ENCODE measurements at places on chromosomes 13 and 19.

GRCh38 chr13:49253310-49253709, 5.6 kb downstream of the CDADC1 start:
- DNase-seq = no peak

DNA sequence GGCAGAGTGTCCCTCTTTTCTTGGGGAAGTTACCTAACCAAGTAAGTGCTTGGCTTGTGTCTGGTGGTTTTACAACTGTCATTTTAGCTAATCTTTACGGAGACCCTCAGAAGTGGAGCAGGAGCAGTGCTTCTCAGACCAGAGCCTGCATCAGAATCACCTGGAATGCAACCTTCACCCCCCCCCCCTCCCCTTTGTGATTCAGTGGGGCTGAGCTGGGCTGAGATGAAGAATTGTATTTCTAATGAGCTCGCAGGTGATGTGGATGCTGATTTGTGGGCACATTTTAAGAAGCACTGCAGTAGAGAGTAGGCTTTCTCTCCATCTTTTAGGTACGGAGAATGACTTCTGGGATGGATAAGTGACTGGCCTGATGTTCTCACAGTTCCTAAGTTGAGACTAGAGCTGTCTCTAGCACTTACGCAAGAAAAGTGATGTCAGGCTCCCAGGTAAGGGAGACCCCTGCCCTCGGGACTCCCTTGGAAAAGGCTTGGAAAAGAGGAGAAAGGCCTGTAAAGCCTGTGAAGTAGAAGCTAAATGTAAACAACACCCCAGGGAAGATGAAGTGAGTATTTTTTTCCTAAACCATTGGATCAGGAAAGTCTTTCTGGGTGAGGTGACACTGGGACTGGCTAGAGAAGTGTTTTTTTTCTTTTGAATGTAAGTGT, 23.3 kb upstream of the RNF113B start:
- DNase-seq = no peak

DNA sequence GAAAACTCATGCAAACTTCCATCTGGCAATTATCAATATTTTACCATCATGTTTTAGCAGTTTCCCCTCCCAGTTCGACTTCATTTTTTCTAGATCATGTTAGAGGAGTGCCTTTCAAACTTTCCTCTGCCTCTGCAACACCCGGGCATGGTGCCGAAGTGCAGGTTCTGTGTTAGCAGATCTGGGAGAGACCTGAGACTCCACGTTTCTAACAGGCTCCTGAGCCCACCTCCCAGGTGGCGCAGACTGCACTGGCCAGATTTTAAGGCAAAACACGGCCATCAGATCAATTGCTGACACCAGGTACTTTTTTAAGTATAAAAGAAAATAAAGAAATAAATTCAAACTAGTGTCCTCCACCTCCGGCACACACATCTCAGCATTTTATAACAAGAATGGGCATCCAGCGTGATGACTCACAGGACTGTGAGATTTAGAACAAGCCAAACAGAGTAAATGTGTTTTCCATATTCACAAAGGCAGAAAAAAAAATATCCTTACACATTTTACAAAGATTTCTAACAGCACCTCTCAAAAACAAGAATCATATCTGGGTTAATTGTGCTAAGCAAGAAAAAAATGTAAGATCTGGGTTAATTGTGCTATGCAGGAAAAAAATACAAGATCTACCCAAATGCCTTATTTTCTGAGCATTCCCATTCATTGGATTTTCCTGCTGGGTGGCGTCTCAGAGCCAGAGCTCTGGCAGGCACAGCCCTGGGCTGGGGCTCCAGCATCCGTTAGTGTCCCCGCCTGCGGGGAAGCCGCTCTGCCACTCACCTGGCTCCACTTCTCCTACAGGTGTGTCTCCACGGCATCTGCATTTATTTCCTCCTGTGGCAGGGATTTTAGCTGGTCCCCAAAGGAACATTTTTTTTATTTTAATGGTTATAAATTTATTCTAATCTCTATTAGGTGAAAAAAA, 127.9 kb upstream of the SOX1 start:
- no peak for DNase-seq

- DNase-seq = no peak
Measured at GRCh38 chr13:40875044-40875443, 85.6 kb downstream of the SLC25A15 start.

- no peak for DNase-seq
Measured at GRCh38 chr13:112831801-112832200, 137.2 kb upstream of the MCF2L start.

- DNase-seq = peak; percentile 44
Measured at GRCh38 chr19:15124572-15125231, 17.5 kb downstream of the SYDE1 start.

GRCh38 chr19:35236638-35237400, 8.3 kb upstream of the FAM187B start:
- DNase-seq = no peak

DNA sequence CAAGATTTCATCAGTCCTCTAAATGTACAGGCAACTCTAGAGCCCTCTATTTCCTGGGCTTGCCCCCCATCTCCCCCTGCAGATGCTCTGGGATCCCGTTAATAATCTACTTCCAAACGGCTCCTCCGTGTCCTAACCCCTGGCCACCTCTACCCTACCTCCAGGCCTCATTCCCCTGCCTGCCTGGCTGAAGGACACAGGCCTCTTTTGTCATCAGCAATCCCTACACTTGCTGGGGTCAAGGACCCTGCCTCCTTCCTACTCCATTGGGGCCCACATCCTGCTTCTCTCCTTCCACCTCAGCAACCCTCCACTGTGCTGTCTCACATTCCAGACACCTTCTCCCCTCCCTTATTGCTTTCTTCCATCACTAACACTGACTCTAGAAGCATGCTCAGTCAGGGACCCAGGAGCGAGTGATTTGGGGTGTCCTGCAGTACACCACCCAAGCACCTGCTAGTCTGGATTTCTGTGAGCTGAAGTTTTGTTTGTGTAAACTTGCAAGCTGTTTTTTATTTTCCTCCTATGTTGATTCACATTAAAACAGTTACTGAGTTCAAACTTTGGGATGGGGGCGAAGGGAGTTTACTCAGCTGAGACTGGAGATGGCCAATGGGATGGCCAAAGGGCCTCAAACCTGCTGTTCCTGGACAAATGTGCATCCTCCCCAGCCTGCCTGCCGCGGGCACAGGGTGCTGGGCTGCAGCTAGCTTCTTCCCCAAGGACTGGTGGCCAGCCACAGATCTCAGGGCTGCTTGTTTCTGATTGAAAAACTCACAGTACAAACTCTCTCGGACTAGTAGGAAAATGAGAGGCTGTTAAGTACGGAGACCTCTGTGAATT, 314.7 kb downstream of the FOXO1 start:
- DNase-seq = no peak

DNA sequence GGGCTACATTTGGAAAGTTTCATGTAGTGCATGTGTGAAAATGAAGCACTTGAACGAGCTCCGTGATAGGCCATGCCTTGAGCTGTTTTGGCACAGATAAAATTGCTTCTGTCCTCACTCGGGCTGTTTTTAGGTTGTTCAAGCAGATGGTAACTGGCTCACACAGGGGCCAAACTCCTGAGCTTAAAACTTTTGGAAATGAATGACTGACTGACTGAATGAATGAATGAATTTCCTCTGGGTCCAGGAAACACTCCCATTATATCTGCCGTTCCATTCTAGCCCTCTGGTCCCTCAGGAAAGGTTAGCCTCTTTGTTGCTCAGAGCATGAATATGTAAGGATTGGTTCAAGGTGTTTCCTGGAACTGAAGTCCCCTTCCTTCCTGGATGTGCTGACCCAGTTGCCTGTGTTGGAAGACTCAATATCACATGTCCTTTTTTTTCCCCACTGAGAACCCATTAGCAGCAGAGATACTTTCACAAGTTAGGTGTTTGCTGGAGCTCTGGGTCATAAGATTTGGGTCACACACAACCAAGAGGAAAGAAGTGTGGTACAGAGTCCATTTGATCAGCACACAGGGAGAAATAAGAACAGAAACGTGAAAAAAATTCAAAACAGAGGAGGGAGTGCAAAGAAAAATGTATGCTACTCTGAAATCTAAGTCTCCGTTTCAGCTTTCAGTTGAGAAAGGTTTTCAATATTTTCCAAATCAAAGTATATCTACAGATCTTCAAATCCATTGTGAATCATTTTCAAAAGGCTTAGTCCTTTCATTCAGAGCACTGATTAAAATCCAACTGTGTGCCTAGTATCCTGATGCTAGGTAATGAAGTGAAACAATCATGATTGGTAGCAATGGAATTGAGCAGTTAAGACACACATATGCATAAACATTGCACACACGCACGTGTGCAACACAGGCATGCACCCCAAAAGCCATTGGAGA, 18.9 kb downstream of the MBNL2 start:
- DNase-seq = no peak

DNA sequence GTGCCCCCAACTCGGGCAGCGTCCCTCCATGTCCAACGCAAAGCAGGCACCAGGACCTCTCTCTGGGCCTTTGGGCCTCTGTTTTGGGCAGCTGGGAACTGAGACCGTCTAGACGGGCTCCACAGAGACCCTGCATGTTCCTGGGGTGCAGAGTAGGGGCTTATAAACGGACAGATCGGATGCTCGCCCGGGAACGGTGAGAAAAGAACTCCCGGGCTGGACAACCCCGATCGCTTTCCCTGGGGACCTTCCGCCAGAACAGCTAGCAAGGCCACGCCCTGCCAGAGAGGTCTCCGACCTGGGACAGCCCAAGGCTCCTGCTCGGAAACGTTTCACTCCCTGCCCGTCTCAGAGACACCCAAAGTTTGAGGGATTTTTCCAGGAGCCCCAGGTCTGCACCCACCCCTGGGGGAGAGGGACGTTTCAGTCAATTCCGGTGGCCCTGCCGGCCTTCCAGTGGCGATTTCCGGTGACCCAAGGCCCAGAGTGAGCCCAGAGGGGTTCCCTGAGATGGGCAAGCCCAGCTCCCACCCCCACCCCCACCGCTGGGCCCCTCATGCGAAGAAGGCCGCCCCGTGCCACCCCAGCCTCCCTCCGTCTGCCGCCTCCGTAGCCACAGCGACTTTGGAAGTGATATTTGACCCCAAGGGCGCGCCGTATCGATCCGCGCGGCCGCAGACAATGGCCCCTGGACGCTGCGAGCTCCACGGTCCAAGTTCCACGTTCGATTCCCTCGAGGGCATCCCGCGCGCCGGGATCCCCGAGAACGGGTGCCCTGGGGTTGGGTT, 1.7 kb downstream of the NR2F6 start:
- no peak for DNase-seq

GRCh38 chr19:45156751-45157150, 4.0 kb downstream of the NKPD1 start:
- no peak for DNase-seq

- no peak for DNase-seq
Measured at GRCh38 chr13:59601993-59602392, 561.7 kb downstream of the DIAPH3 start.

DNA sequence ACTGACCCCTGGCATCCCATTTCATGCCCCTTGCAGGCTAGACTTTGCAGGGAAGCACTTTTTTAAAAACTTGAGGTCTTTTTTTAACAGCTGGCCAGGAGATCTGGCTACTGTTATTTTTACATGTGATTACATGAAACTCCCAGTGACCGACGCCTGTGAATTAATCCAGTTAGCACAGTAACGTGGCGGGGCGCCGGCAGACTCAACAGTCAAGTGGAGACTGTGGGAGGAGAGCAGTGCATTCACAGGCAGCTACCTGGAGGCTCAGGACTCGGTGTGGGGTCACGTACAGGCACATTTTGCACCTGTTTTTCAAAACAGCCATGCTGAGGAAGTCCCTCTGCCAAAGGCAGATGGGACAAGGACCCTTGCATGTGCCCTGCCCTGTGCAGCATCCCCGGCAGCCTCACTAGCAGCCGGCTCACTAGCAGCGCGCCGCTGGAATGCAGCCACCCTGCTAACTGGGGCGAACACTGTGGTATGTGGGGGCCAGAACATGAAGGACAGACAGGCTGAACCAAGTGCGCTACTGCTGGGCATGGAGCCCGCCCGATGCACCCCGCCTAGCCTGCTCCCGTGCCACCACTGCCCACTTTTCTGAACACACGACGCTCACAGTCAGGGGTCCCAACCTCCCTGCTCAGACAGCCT, 18.7 kb downstream of the CAPS start:
- no peak for DNase-seq

- no peak for DNase-seq
Measured at GRCh38 chr19:16532440-16533234, 9.6 kb downstream of the CHERP start.

GRCh38 chr13:66344805-66345517, 885.2 kb downstream of the PCDH9 start:
- no peak for DNase-seq

DNA sequence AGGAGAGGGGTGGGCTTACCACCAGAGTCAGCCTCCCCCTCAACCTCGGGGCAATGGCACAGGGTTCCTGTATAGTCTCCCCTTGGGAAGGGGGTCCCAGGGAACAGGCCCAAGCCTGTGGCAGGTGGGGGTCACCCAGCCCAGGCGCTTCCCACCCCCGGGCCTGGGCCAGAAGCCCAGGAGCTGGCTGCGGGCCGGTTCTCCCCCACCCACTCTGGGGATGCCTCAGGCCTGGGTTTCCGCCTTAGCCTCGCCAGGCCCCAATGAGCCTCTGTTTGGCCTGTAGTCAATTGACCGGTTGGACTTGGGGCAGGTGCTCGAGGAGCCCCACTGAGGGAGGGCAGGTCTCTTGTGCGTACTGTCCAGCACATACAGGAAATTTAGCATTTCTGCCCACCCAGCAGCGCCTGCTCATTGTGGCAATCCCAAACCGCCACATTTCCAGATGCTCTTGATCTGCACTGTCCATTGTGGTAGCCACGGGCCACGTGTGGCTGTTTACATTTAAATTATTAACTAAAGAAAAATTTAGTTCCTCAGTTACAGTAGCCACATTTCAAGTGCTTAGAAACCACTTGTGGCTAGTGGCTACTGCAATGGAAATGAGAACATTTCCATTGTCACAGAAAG, 9.9 kb downstream of the LYL1 start:
- no peak for DNase-seq

GRCh38 chr13:25037057-25037813, 58.7 kb upstream of the PABPC3 start:
- DNase-seq = no peak

DNA sequence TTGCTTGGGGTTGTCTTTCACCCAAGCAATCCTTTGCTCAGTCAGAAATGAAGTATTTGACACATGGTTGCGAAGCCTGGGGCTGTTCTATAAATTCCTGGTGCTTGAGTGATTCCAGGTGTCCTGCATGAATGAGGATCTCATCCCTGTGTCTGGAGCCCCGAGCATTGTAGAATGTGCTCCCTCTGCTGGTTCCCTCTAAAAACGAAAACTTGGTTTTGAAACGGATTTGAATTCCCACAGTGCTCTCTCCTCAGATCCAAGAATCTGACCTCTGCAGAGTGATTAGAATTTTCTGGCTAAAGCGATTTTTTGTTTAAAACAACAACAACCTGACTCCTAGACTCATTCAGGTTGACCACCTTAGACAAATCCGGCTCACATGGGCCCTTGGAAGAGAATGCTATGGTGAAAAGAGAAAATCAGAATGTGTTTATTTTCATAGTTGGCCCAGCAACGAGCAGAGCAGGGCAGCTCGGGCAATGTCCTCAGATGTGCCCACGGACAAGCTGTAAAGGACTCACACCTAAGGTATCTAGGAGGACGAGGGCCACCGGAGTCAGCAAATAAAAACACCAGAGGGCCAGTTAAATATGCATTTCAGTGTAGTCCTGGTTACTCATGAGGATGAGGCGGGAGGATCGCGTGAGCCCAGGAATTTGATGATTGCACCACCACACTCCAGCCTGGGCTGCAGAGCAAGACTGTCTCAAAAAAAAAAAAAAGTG, 8.7 kb upstream of the ATP12A start:
- no peak for DNase-seq

- DNase-seq = no peak
Measured at GRCh38 chr13:40589285-40590109, 76.9 kb downstream of the FOXO1 start.
